ENCODE measurements at places on chromosomes 7 and 10. TPM values are rescaled to one million over a fixed set of nuclear protein-coding genes. Genes with fewer than 3 reads are reported as not detected.

DNA sequence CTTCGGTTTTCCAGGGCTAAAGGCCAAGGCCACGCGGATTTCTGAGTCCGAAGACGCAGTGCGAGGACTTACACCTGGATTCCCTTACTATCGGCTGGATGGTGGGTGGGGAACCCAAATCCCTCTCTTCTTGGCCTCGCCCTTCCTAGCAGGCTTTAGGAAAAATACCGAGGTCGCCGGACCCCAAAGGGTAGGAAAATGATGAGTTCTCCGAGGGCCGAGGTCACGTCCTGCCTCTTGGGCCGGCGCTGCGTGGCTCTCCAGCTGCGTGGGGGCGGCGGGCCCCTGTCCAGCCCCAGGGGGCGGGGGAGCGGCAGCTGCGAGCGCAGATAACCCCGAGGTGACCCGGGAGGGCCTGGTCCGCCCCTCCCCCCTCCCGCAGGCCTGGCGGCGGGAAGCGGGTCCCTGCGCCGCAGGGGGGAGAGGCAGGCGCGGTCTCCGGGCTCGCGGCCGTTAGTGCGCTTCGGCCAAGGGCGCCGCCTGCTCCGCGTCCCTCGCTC, 805 bp upstream of the HMX3 start:
- DNase-seq: no peak

GRCh38 chr10:119029613-119030420, at the start of gene NANOS1:
NANOS1 (plus strand) TSS chr10:119029714; CDS start chr10:119029802, 88 bp downstream.
- peak; percentile 32 for DNase-seq

- no peak for DNase-seq
Observed at GRCh38 chr7:25906760-25907159, 245.2 kb upstream of the NFE2L3 start.

- DNase-seq: no peak
Observed at GRCh38 chr7:94832051-94832450, 75.3 kb upstream of the PPP1R9A start.

DNA sequence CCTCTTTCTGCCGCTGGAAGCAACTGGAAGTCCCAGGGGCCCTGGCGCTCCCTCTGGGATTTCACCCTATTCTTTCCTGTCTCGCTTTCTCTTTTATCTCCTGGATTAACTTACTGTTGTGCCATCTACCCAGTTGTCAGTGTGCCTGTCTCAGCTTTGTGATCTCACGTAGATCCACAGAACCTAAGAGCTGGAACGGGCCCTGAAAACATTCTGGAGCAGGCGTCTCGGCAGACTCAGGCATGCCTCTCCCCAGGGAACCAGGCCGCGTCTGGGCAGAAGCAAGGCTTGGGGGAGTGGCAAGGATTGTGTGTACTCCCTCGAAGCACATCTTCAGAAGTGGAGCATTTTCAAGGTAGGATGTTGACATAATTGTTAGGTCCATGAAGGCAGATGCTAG, 87.2 kb downstream of the KCNMA1 start:
- no peak for DNase-seq

- no peak for DNase-seq
Observed at GRCh38 chr10:76711222-76711997, 926.2 kb downstream of the KCNMA1 start.

DNA sequence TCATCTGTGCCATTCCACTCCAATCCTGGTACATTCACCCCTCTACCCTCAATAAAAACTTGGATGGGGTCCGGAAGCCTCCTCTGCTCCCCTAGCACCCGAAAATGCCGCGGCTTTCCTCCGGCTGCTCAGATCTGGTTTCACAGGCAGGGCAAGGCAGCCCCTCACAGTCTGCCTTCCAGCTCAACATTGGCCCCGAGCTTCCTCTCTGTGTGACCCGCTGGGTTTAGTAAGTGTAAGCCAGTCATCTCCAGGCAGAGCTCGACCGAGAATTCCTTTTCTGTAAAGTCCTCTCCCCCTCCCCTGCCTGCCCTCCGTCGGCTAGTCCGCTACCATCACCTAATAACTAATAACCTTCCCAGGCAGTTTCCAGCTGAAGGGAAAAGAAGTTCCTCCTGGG, 3.4 kb downstream of the INHBA start:
- peak; percentile 43 for DNase-seq

DNA sequence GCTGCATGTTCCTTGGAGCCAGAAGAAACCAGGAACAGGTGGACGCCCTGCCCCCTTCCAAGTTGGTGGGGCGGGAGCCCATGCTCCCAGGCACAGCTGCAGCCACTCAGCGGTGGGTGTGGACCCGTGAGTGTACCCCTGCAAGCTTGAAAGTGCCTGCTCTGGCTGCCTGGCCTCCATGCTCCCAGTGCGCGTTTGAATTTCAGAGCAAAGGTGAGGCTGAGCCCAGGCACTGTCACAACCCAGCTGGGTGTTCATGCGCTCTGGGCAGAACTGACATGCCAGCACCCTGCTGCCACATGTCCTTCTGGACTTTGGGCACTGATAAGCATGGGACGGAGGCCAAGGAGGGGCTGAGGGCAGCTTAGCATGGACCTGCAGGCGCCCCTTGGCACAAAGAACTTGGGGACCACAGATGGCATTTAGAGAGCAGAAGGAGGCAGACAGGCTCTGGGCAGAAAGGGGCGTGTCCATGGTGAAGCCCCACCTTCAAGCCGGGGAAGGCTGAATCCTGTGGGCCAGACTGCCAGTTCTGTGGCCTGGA, 402.0 kb upstream of the NRG3 start:
- DNase-seq: no peak

- no peak for DNase-seq
Observed at GRCh38 chr7:3956949-3957348, 655.9 kb downstream of the SDK1 start.

ENKUR gene
- 13.7 TPM for total RNA-seq

CDNF gene
- 2.1 TPM for total RNA-seq
